ENCODE measurements at places on chromosomes 11 and 22.

- no peak for DNase-seq
Observed at GRCh38 chr22:22226448-22227187, 18.0 kb upstream of the VPREB1 start.

GRCh38 chr11:37973941-37974340, 1375.9 kb upstream of the RAG2 start:
- no peak for DNase-seq

- DNase-seq: peak; percentile 99
Observed at GRCh38 chr11:1515082-1516060, 28.8 kb upstream of the MOB2 start.

GRCh38 chr22:18044548-18045271, 20.3 kb upstream of the MICAL3 start:
- DNase-seq: no peak

DNA sequence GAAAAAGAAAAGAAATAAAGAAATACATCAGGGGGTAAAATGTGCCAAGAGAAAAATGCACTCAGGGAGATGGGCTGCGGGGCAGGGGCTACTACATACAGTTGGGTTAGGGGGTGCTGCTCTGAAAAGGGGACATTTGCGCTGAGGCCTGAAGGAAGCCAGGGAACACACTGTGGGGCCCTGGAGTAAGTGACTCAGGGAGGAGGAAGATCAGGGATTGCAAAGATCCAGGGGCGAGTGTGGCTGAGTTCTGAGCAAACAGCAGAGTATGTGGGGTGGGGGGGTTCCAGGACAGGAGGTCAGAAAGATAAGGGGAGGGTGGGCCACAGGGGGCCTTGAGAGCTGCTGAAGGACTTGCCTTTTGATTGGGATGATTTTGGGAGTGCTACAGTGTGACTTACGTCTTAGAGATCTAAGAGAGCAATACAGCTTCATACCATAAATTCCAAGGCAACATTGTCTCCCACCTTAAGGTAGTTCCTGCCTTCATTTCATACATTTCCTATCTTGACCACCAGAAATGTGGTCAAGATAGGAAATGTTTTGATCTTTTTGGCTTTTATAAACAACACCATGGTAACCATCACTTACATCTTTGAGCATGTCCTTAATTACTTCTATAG, 5.8 kb downstream of the A4GALT start:
- no peak for DNase-seq

GRCh38 chr11:12099132-12099873, 11.1 kb upstream of the MICAL2 start:
- DNase-seq: no peak
